Panc1 (cell line): ENCODE measurements at places on chromosomes 13 and 19.

- no peak for DNase-seq
These were observed 10.2 kb upstream of the TMEM160 start for GRCh38 chr19:47058621-47059022.

DNA sequence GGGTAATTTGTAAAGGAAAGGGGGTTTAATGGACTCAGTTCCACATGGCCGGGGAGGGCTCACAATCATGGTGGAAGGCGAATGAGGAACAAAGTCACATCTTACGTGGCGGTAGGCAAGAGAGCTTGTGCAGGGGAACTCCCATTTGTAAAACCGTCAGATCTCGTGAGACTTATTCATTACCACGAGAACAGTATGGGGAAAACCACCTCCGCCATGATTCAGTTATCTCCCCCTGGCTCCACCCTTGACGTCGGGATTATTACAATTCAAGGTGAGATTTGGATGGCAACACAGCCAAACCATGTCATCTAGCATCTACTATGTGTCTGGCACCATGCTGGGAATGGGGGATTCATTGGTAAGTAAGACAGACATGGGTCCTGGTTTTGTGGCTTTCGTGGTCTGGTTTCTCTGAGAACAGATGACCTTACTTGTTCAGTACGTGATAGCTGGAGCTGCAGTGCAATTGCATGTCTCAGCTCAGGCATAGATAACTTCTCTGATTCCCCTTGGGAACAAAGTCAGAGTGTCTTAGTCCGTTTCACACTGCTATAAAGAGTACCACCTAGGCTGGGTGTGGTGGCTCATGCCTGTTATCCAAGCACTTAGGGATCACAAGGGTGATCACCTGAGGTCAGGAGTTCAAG lies 8.3 kb downstream of the ZNF554 start:
- DNase-seq, result no peak

DNA sequence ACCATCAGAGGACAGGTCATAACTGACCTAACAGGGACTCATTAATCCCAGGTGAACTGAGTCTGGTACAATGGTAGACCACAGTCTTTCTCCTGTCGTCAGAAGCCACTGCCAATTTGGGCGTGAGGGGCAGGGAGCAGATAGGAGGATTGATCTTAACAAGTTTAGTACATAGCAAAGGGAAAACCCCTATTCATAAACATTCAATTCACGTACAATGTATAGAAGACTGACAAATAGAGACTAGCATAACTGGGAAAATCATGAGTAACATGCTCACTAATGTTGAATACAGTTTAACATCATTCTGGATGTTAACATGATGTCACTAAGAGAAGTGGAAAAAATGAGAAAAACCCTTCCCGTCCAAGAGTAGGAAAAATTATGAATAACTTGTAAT lies 54.1 kb downstream of the SLC7A1 start:
- no peak for DNase-seq

DNA sequence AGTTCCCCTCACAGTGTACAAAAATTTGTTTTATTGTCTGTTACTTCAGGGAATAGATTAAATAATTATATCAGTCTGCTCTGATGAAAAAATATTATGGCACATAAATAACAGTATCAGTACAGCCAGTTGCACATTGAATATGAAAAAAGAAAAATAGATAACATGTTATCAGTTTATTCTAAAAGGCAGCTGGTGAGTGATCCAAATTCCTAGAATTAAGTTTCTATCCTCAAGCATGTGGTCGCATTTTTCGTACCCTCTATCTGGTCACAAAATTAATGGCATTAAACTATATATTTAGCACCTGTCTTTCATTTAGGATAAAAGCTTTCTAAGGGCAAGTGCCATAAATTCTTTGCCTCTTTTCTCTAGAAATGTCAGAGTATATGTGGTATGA lies 944.8 kb upstream of the PCDH9 start:
- DNase-seq, result no peak

DNA sequence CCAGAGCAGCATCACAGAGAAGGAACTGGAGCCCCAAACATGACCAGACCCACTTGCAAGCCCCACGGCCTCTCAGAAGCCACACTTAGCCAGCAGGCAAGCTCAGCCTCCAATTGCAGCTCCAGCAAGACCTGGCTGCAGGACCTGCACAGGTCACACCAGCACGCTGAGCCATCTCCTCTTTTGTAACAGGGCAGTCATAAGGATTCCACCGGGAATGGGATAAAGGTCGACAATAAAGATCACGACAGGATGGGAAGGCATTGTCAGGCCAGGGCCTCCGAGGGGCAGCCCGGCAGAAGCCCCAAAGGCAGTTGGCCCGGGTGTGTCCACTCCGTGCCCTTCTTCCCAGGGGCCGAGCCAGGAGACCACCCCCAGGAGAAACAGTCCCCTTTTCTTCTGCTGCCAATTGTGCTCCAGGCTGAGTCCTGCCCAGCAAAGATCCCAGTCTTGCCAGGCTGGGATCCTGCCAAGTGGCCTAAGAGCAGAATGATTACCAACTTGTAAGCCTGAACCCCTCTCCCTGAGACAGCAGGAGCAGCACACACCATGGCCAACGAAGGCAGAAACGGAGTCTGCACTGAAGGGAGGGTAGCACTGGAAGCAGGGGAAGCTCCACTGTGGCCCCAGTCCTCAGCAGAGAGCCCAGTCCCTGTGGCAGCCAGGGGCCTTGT lies 12.5 kb downstream of the PEPD start:
- DNase-seq, result no peak

DNA sequence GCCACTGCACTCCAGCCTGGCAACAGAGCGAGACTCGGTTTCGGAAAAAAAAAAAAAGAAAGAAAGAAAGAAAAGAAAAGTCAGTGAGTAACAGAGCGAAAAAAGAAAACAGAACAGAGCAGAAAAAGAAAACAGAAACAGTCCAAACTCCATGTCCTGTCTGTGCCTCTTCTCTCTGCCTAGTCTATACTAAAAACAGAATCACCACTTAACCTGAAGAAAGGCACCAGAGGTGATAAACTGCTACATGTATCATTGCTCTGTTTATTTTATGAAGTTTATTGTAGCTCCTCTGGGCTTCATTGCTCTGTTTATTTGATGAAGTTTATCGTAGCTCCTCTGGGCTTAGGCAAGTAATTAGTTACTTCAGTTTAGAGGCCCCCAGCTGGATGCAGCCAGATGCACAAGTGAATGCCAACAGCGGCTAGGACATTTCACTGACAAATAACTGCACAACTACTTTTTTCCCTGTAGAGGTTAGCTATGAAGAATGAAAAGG lies 39.2 kb downstream of the TBC1D4 start:
- no peak for DNase-seq

DNA sequence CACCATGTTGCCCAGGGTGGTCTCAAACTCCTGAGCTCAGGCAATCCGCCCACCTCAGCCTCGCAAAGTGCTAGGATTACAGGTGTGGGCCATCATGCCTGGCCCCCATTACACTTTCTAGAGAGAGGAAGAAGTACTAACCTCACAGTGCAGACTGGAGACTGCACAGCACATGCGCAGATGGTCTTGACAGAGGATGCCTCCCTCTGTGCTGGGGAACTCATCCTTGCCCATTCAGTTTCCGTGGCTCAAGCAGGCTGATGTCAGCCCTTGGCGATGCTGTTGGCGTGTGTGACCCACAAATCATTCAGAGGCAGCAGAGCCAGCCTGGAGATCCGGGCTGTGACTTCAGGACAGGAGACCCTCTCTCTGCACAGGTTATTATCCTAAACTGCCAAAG lies 14.6 kb upstream of the FFAR2 start:
- DNase-seq, result no peak

GRCh38 chr13:113320226-113320875 lies 23.3 kb downstream of the LAMP1 start:
- no peak for DNase-seq

GRCh38 chr19:32489971-32490370 lies 84.4 kb downstream of the DPY19L3 start:
- DNase-seq, result no peak

DNA sequence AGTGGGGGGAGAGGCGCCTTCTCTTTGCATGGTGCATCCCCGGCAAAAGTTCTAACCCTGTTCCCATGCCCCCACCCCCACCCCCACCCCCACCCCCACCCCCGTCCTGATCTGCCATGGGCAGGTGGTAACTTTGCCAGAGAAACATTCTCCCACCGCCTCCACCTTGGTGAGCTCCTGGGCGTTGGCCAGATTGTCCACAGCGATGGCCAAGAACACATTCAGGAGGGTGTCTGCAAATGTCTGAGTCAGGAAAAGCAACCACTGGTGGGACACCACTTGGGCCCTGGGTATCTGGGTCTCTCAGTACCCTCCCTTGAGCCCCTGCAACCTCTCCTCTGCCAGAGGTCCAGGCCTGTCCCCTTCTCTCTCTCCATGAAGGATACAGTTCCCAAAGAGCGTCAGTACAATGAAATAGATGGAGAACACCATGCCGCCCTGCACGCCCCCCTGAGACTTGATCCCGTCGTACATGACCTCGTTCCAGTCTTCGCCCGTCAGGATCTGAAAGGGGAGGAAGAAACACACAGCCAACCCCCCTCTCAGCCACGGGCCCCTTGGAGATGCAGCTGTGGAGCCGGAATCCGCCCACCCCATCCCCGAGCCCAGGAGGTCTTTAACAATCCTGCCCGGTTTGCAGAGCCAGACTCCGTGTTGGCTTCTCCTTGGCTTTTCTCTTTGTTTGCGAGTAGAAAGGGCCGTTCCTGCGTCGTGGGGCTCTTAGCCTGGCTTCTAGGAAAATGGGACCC lies 153.3 kb downstream of the IER2 start:
- DNase-seq, result no peak

GRCh38 chr13:41315443-41316047 lies 4.5 kb downstream of the NAA16 start:
- DNase-seq, result no peak

- DNase-seq, result no peak
These were observed 65.3 kb upstream of the ZNF681 start for GRCh38 chr19:23823952-23824389.

DNA sequence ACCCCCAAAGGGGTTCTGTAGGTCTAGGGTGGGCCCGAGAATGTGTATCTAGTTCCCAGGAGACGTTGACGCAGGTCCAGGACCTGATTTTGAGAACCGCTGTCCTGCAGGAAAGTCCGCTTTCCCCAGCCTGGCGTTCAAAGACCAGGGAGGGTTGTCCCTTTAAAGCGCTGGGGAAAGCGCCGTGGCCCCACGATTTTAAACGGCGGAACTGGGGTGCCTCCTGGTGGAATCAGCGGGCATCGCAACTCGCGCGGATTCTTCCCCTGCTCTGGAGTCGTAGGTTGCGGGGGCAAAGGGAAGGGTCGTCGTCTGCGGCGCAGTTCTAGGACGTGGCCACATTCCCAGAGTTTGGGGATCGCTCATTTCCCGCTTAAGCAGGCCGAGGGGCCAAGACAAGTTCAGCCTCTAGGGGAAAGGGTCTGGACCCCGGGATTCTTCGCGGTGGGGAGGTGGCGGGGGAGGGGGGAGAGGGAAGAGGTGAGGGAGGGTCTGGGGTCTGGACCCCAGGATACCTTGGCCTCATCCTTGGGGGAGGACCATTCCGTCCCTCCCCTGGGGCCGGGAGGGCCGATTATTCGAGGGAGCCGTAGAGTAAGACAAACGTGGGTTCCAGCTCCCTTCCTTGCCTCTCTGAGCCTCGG lies 7.7 kb downstream of the PNMA8B start:
- peak; percentile 27 for DNase-seq

GRCh38 chr13:97225533-97225932 lies 3.4 kb downstream of the MBNL2 start:
- DNase-seq, result no peak

DNA sequence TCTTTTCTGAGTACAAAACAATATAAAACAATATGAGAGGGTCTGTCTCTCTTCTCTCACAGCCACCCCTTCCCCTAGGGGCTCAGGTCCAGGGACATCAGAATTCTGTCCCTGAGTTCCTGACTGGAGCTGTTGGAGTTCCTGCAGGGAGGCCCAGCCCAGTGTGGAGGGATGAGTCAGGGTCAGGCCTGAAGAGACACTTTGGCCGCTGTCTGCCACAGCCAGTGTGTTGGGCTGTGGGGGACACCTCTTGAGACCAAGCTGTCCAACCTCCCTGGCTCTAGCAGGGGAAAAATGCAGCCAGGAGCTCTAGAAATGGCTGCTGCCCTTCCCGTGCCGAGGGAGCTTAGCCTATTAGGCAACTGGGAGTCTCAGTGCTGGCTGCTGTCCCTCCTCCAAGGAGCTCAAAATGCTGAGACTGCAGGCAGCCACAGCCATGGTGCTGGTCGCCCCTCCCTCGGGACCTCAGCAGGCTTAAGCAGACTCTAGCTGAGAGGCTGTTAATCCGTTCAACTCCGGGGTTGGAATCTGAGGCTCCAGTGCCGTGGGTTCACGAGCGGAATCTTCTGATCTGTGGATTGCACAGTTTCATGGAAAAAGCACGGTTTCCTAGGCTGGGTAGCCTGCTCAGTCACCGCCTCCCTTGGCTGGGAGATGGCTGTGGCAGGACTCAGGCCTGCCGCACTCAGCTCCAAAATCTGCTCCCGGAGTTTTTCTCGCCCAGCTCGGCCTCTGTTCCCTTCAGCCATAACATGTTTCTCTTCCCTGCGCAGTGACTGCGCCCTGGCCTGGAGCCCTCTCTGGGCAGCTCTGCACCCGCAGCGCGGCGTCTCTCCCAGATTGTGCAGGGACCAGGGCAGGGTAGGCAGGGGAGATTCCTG lies 3.8 kb upstream of the ZNF626 start:
- DNase-seq, result no peak

- no peak for DNase-seq
These were observed 38.0 kb downstream of the GAS6 start for GRCh38 chr13:113825841-113826240.

DNA sequence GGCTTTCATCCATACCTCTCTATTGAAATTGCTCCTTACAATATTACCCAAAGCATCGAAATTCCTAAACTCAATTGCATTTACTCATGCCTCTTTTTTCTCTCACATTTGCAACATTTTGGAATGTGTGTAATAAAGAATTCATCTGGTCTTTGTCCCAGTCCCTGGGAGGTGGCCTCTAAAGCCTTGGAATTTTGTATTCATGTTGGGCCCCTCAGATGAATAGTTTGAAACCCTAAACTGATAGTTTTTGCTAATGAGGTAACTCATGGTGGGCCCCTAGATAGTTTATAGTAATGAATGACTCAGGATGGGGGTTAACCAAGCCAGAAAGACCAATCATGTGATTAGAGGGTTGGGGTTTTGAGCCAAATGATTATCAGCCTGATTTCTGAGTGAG lies 490.4 kb downstream of the DIAPH3 start:
- DNase-seq, result no peak

DNA sequence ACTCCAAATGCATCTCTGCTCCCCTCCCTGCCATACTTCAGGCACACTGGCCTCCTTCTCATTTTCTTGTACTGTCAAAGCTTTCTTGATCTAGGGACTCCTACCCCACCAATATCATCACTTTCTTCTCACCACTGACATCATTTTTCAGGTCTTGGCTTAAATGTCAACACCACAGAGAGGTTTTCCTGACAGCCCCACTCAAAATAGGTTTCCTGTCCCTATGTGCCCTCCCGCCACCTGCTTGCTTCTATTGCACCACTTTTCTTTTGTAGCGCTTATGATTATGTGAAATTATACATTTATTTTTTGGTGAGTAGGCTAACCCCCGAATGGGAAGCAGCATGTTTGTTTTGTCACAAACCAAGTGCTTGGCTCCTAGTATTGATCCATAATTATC lies 164.6 kb downstream of the NDFIP2 start:
- no peak for DNase-seq

- no peak for DNase-seq
These were observed 1.1 kb downstream of the TM6SF2 start for GRCh38 chr19:19271828-19272599.

GRCh38 chr19:3443840-3444694 lies 36.3 kb downstream of the SMIM24 start:
- DNase-seq, result no peak

- no peak for DNase-seq
These were observed 8.7 kb upstream of the ZNF492 start for GRCh38 chr19:22625266-22626035.
